ENCODE measurements at places on chromosomes 12 and 14.

DNA sequence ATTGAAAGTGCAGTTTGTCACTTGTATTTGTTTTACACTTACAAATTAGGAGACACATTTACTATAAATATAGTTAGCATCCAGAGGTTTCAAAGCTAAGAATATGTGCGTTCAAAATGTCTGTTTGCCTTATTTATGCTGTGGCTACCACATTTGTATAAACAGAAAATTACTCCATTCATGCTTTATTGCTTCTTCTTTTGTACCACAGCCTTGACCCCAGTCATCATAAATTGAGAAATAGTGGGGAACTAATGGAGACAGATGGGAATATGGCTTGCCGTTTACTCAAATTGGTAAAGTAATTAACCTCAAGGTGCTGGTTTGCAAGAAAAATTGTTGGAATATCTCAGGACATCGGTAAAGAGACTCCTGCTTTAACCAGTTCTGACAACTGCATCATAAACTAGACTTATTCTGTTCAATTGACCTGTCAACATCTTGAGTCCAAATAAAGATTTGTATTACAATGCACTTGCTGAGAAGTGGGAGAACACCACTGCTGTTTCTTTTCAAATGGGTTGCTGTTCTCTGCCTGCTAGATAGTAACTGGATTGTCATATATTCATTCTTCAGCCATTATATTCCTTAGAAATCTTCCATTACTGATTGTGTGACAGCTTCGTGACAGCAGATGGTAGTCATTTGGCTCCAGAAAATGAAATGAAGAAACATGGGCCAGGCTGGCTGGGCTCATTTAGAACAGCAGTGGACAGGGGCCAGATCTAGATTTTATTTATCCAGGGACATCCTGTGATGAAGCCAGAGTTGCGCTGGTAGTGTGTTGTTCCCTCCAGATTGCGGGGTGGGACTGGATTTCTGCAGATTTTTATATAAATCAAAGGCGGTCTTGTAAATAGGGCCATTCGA, 354.4 kb downstream of the EGLN3 start:
- no peak for DNase-seq

GRCh38 chr14:35747379-35747778, 61.7 kb downstream of the RALGAPA1 start:
- no peak for DNase-seq

- no peak for DNase-seq
Measured at GRCh38 chr14:73375861-73376260, 82.5 kb downstream of the NUMB start.

DNA sequence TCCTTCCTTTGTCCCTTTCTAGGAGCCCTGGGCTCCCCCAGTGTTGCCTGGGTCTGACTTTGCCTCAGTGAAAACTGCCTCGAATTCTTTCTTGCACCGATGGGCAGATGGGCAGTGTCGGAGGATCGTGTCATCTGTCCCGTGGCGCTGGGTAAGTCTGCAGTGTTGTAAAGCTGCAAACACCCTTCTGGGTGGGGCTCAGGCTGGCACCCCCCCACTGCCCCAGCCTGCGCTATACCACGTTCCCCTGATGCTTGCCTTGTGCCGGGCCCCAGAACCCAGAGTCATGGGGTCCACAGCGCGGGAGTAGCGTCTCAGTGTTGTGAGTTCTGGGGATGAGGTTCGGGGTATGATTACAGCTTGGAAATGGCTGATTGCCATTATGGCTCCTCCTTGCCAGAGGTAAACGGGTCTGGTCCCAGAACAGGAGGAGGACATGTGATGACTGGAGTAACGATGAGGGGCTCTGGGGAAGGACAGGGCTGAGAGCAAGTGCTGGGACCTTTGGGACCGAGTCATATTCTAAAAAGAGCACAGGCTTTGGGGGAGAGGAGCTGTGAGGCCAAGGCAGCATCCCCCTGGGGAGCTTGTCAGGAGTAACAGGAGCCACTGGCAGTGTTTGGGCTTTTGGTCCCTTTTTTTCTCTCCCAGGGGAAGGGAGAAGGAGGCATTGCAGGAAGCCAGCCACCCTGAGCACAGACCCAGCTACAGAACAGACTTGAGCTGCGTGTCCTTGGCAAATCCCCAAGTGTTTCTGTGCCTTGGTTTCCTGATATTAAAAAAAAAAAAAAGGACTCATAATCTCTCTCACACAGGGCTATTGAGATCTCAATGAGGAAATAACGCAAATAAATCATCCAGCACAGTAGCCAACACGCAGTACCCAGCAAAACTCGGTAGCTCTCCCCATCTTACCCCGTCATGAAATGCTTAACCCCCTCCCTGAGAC, 4.3 kb downstream of the RTL1 start:
- DNase-seq = no peak

- no peak for DNase-seq
Measured at GRCh38 chr12:70290116-70290515, 46.9 kb downstream of the CNOT2 start.

Measured in CD4-positive, alpha-beta T cell treated with Interleukin-4 for 1 hour (primary cell).